ENCODE measurements at places on chromosomes 1 and 21.

GRCh38 chr1:110768605-110769004 lies 93.9 kb upstream of the KCNA3 start:
- no peak for DNase-seq

GRCh38 chr1:208103597-208104513 lies 140.3 kb downstream of the PLXNA2 start:
- no peak for DNase-seq

GRCh38 chr1:246779561-246780175 lies 55.5 kb downstream of the SCCPDH start:
- DNase-seq: no peak

GRCh38 chr1:71603044-71603776 lies 522.4 kb upstream of the ZRANB2 start:
- no peak for DNase-seq

- DNase-seq: no peak
Observed at GRCh38 chr1:165075725-165076370, 280.7 kb downstream of the LMX1A start.

DNA sequence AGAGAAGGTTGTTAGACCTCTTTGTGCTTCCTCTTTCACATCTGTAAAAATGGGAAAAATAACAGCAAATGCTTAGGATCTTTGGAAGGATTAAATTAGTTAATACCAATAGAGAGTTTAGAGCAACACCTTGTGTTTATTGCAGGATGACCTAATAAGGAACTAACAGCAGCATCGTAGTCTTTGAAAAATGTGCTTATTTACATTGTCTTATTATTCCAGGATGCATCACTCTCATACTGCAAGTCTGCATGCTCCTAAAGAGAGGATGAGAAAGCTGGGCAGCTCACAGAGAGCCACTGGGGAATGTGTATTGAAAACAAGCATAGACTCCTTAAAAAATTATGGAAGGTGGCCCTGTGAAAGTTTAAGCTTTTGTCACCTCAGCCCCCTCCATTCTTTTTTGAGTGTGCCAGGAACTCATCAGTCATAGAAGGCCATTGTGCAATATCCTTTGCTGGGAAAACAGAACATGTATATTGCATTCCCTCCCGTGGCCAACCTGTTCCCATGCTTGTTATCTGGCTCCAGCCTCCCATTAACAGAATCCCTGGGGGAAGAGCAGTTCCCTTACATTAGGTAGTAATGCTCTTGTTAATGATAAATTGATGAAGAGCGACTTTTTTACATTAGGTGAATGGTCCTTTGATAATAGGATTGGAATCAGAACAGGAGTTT lies 180.7 kb downstream of the ZNF326 start:
- DNase-seq: no peak

DNA sequence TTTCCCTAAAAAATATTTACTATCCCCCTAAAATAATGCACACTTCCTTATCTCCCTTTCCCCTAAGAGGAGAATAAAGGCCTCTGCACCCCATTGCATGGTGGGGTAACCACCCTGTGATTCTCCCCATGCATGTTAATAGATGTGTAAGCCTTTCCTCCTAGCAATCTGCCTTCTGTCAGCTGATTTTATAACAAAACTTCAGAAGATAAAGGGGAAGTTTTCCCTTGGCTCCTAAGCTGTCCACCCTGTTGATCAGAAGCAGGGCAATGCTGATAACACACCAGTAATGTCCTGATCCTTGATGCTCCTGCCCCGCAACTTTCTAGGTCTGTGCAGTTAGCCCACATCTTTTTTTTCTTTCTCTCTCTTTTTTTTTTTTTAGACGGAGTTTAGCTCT lies 11.4 kb upstream of the RNF187 start:
- no peak for DNase-seq

DNA sequence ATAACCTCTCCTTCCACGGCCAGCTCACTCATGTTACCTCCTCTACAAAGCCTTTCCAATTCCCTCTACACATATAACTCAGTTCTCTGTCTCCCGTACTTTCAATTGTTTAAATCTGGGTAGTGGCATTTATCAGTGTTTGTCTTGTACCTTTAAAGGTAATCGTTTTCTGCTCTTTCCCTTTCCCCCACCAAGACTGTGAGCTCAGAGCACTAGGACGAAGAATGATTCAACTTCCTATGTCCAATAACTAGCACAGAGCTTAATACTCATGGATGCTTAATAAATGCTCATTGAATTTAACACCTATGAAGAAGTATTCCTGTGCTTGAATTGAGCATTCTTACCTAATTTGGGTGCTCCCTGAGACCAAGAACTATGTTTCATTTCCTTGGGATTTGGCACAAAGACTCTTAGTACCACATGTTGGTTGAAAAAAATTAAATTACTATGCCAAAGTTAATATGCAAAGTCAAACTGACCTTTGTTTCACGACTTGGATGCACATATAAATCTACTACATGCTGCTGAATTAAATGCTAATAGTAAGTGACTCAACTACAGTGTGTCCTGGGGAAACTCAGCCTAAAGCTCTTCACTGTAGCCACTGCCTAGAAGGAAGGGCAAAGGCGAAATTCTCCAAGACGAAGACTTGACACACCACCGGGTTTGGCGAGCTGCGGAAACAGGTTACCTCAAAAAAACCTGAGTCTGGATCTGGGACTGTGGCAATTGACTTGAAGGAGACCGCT lies 30.6 kb upstream of the C1orf185 start:
- DNase-seq: no peak

- DNase-seq: no peak
Observed at GRCh38 chr1:6005276-6005917, 13.2 kb upstream of the NPHP4 start.

DNA sequence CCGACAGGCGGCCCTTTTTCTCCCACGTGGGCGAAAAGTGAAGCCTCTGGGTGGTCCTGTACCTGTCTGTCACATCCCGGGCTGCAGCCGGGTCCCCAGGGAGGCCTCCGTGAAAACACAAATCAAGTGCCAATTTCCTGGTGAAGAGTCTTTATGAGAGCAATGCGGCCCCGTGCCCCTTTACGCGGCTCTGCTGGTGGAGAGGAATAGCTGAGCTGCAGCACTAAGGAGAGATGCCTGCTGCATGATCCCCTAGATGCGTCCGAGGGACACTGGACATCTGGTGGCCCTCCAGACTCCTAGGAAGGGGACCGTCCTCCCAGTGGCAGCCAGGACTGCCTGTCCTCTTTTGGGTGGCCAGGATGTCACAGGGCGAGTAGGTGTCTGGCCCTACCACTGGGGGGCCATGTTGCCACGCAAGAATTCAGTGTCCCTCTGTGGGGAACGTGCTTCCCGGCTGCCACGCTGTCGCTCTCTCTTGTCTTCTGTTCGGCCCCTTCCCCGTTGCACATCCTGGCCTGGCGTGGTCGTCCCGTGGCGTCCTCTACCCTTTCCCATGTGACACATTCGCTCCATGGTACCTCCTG lies 38.7 kb downstream of the COL18A1 start:
- DNase-seq: no peak

GRCh38 chr1:229075217-229075616 lies 195.7 kb upstream of the RAB4A start:
- DNase-seq: no peak

DNA sequence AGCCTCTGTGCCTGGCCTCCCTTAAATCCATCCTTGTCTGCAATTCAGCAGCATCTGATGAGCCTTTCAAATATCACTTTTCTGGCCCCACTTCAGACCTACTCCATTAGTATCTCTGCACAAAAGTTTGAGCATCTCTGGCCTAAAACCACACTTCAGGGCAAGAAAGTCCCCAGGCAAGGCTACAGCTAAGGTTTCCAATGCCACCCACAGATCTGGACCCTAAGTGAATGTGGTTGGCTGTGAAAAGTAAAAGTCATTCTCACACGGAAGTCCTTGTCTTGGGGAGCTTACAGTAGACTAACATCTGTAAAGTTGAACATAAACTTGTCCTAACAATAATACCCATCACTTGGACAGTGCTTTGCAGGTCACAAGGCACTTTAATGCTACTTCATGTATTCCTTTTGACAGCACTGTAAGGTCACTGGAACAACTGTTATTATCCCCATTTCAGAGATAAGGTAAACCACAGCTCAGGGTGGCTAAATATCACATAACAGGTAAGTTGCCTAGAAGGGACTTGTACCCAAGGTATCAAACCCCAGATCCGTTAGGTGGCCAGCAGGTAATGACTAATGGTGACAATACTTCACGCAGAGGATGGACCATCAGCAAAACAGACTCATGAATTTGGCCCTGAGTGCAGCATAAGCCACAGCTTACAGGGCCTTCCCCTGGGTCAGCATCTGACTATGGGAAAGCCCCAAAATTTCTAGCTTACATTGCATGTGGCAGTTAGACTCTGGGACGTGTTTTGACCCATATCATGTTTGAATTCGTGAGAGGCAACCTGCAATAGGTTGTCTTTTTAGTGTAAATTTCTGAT lies 356.0 kb downstream of the HHAT start:
- DNase-seq: no peak

DNA sequence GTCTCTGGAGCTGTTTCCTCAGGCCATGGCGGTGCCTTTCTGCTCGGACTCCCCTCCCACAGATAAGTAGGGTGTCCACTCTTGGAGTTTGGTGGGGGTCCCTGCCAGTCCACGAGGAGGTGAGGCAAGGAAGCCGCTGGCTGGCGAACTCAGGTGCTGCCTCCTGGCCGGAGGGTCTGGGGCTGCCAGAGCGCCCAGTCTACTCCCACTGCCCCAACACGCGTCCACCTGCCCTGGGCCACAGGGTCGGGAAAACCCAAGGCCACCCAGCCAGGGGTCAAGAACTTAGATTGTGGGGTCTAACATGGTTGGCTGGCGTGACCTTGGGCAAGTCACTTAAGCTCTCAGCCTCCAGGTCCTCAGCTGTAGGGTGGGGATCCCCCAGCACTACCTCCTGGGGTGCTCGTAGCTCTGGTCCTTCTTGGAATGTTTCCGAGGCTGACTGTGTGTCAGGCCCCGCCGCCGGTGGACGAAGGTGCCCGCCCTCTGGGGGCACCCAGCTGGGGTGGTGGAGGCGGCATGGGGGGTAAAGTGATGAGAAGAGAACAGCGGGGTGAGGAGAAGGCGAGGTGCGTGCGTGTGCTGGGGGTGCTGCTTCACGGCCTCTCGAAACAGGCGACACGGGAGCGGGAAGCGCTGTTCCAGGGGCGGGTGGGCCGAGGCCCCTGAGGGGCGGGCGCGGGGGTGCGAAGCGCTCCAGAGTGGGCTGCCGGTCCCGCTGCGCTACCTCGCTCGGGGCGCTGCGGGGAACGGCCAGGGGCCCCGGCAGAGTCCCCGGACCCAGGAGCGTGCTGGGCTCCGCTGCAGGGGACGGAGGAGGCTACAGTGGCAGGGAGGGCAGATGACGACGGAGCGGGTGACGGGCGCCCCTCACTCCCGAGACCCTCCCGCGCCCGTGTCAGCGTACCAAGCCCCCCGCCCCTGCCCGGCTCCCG lies 1.2 kb downstream of the SH2D5 start:
- DNase-seq: no peak

- no peak for DNase-seq
Observed at GRCh38 chr1:2255420-2256369, 27.6 kb downstream of the SKI start.

DNA sequence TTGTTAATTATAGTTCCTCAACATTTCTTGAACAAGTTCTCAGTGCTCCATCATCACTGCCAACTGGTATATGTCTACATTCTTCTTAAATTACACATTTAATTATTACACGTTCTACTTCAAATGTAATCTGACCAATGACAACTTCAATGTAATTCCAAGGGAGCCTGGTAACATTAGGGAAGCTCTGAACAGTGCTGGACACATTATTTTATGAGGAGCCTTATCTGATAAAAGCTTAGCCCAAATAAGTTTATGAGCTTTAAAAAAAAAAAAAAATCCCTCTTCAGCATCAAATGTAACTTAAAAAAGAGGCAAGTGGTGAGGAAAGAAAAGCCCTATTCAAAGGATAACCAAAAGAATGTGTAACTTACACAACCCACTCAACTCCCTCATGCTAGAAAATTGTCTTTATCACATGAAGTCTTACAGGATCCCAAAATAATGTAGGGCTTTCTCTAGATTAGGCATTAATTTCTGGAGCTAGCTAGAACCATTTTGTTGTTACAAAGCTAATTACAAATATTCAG lies 35.2 kb upstream of the ABCA4 start:
- no peak for DNase-seq

GRCh38 chr21:25215698-25216384 lies 391.4 kb downstream of the MRPL39 start:
- no peak for DNase-seq

DNA sequence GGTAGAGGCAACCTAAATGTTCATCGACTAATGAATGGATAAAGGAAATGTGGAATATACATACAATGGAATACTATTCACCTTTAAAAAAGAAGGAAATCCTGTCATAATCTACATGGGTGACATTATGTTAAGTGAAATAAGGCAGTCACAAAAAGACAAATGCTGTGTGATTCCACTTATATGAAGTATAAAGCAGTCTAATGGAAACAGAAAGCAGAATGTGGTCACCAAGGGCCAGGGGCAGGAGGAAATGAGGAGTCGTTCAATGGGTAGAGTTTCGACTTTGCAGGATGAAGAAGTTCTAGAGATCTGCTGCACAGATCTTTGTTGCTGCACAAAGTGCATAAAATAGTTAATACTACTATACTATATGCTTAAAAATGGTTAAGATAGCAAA lies 7.8 kb downstream of the DIPK1A start:
- DNase-seq: no peak

DNA sequence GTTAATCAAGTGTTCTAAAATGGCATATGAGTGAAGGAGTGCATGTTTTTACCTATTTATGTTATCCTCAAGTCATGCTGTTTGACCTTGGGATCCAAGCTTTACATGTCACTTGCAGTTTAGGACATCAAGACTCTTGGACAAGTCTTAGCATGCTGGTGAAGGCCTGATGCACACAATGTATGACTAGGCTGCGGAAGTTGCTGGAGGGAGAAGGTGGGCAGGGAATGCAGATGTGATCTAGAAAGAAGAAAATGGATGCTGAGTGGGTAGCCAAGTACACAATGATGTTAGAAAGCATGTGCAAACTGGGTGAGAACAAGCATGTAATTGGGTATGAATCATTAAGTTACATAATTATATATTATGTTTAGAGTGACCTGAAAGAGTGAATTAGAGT lies 301.8 kb downstream of the BRINP2 start:
- no peak for DNase-seq

GRCh38 chr1:46302641-46303037 lies 777 bp downstream of the LRRC41 start:
- no peak for DNase-seq

DNA sequence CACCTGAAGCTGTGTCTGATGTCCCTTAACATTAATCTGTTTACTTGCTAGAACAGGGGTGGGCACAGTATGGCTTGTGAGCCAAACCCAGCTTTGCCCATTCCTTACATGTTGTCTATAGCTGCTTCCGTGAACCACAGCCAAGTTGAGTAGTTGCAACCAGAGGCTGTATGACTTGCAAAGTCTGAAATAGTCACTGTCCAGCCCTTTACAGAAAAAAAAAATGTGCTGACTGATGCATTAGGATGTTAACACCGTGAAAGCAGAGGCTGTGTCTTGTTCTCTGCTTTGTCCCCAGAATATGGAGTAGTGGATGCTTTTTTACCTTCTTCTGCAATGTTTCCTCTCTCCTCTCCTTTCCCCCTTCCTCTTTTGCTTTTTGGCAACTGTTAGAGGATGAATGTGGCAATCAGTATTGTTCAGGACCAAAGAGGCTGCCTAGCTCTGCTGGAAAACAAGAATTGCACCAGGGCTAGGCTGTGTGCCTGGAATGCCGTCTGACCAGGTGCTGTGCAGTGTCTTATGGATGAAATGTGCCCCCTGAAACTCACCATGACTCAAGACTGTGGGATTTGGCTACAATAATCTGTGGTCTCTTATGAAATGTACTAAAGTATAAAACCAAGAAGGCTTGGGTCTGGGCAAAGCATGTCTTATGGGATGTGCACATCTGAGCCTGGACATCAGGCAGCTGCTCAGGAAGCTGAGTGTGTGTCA lies 79.6 kb upstream of the GCLM start:
- DNase-seq: no peak

- DNase-seq: no peak
Observed at GRCh38 chr1:164569866-164570265, 10.9 kb downstream of the PBX1 start.
